ENCODE measurements at places on chromosomes 1 and 21.

DNA sequence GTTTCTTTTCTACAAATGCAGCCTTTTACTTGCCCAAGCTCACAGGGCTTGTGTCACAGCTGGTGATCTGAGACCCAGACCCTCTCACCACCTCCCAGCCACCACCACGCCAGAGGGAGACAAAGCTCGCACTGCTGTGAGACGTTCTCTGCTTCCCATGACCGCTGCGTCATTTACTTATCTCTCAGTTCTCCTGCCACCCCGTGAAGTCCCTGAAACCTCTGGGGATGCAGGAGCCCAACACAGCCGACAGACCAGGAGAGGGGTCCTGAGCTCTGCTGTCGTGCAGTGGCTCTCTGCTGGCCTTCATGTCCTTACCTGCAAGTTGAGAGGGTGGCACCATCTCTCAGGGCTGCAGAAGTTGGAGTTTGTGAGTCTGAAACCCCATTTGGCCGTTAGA is 77.7 kb downstream of the SLC16A1 start:
- no peak for DNase-seq

- DNase-seq = no peak
These were observed at the start of gene LCE3B for GRCh38 chr1:152613511-152613910. LCE3B (plus strand) TSS chr1:152613811; CDS start chr1:152613811, 0 bp downstream.

DNA sequence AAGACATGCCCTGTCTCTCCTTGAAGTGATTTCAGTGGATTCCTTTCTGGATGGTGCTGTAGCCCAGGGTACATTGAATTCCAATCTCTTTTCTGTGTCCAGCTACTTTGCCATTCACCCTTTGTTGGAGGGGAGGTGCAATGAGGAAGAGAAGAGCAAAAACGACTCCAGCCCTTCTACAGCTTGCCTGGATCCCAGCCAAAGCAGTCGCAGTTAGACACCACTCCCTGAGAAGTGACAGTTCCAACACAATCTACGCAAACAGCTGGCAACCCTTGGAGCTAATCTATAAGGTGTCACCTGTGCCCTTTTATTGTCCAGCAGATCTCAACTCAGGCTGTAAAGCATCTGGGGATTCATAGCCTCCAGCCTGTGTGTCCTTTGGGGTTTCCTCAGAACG is 4.6 kb downstream of the CD244 start:
- no peak for DNase-seq

DNA sequence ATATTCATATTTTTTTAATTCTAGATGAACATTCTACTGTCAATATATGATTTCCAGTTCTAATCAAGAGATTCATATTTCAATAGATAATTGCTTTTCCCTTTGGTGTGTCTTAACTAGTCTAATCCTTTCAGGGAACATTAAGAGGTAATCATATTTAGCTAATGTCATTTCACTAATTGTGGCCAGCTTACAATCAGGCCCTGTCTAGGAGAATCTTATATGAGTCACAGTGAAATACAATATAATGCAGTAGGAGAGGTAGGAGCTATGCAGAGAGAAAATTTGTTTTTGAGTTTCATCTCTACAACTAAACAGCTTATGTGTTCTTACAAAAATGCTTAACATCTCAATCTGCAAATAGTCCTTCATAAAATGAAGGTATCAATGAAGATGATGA is 85.9 kb downstream of the DPYD start:
- DNase-seq = no peak

DNA sequence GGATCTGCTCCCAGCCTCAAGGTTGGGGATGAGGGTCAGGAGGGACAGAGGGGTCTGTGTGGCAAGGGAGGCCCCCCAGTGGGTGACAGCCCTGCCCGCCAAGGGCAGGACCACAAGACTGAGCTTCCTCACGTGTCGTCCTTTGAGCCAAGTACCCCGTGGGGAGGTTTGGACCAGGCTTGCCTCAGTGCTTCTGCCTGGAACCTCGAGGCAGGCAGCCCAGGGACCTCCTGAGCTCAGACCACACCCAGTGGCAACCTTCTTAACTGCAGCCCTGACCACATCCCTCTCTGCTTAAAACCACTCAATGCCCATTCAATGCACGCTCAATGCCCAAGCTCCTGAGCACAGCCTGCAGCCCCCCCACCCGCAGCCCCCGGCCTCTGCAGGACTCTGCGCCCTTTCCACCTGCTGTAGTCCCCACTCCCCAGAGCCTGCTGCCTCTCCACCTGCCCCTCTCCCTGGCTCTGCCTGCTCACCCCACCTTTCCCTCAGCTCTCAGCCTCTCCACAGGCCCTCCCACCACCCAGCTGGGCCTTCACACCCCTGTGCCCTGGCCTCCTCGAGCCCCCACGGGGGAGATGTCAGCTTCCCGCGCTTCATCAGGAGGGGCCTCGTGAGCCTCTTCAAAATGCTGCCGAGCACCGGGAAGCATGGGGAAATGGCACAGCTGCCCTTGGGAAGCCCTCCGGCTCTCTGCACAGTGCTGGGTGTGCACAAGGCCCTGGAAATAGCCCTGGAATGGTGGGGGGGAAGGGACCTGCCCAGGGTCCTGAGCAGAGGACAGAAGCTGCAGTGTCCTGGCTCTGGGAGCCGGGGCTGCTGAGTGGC is 129.3 kb upstream of the VAMP3 start:
- no peak for DNase-seq

- DNase-seq = no peak
These were observed 168.3 kb upstream of the DUSP10 start for GRCh38 chr1:221910222-221910621.

GRCh38 chr1:201169203-201169602 is 14.9 kb upstream of the TMEM9 start:
- no peak for DNase-seq

GRCh38 chr1:113567427-113567826 is 177.1 kb downstream of the MAGI3 start:
- DNase-seq = no peak

GRCh38 chr1:32399843-32400242 is 5.6 kb upstream of the BSDC1 start:
- DNase-seq = no peak

- no peak for DNase-seq
These were observed 2.1 kb downstream of the SETDB1 start for GRCh38 chr1:150928286-150928685.

DNA sequence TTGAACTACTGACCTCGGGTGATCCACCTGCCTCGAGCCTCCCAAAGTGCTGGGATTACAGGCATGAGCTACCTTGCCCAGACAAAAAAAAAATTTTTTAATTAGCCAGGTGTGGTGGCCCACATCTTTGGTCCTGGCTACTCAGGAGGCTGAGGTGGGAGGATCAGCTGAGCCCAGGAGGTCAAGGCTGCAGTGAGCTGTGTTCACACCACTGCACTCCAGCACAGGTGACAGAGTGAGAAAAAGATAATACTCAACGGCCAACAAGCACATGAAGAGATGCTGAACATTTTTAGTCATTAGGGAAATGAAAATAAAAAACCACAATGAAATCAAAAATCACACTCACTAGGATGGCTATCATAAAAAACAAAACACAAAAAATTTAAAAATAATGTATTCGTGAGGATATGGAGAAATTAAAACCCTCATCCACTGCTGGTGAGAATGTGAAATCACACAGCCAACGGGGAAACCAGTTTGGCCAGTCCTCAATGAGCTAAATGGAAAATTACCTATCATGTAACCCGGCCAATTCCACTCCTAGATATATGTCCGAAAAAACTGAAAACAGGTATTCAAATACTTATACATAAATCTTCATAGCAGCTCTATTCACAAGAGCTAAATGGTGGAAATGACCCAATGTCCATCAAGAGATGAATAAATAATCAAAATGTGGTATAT is 41.2 kb downstream of the ENAH start:
- DNase-seq = no peak

GRCh38 chr1:22816803-22817202 is 106.2 kb downstream of the EPHB2 start:
- no peak for DNase-seq

DNA sequence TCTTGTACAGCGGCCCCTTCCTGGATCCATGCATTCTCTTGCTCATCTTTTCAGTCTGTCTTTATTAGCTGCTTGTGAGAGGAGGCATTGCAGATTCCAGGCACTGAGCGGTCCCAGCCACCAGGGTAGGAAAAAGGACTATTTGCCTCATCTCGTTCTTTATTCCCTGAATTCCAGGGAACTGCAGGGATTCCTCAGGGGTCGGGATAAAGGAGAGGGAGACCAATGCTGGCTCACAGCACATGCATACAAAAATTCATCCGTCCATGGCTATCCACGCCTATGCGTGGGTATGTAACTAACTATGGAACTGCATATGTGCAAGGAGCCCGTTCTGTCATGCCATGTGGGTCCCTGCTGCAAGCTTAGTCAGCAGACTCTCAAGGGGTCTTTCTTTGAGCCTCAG is 879 bp upstream of the PLPPR5 start:
- DNase-seq = no peak

DNA sequence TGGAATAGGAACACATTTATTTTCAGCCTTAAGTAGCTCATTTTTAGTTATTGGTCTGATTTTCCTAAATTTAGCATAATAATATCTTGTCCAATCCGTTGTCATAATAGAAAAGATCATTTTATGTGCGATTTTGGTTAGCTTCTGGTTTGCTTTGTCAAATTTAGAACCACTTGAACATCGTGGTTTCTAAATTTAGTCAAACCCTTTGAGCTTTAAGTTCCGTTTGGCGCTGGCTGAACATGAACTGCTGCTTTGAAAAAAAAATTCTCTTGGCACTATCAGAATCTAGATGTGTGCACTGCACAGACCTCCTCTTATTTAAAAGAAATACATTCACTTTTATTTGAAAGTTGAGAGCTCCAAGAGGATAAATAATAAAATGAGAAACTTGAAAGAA is 370.6 kb downstream of the PTPRC start:
- DNase-seq = no peak

- DNase-seq = no peak
These were observed 13.4 kb downstream of the ITSN1 start for GRCh38 chr21:33655588-33656221.

GRCh38 chr1:19462781-19463503 is 22.4 kb downstream of the CAPZB start:
- DNase-seq = peak; percentile 31

DNA sequence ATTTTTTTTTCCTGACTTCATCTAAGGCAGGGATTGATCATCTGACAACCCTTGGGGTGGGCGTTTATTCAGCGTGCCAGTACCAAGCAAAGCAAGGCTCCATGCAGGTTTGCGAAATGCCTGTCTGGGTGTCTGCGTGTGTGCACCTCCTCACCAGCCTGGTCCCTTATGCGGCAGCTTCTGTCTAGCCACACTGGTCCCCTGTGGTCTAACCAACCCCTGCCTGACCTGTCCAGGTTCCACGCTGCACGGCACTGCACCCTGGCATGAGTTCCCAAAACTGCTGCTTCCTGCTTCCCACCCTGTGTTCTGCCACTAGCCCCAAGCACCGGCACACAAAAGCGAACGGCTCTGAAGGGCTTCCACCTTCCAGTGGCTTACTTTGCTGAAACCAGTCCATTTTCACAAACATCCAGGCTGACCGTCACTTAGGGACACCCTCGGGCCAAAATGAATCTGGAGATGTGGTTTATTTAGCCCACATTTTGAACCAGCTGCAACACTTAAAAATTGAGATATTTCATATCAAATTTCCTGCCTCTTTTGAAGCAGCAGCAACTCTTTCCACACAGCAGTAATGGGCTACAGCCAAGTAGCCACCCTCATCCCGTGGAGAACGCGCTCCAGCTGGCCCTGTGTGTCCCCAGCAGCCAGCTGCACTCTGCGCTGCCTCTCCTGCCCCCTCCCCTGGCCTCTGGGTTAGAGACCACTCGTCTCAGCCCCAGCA is 55.7 kb downstream of the HLCS start:
- no peak for DNase-seq

DNA sequence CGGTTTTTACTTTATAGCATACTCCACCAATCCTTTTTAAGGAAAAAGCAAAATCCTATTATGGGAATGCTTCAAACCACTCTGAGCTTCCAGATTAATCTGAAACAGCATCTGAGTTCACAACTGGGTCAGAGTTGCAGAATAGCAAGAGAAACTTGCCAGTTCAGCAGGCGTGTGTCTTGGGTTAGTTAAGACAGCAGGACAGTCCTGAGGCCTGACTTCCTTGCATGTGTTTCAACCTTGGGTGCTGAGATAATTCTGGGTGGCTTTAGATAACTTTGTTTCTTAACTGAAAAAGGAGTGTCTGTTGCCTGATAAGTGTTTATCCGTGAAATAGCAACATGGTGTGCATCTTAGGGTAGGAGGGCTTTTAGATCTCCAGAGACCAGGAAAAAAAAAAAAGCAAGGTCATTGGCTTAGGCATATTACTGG is 169.2 kb downstream of the DHRS3 start:
- no peak for DNase-seq

- no peak for DNase-seq
These were observed 11.9 kb downstream of the WLS start for GRCh38 chr1:68220420-68220819.

DNA sequence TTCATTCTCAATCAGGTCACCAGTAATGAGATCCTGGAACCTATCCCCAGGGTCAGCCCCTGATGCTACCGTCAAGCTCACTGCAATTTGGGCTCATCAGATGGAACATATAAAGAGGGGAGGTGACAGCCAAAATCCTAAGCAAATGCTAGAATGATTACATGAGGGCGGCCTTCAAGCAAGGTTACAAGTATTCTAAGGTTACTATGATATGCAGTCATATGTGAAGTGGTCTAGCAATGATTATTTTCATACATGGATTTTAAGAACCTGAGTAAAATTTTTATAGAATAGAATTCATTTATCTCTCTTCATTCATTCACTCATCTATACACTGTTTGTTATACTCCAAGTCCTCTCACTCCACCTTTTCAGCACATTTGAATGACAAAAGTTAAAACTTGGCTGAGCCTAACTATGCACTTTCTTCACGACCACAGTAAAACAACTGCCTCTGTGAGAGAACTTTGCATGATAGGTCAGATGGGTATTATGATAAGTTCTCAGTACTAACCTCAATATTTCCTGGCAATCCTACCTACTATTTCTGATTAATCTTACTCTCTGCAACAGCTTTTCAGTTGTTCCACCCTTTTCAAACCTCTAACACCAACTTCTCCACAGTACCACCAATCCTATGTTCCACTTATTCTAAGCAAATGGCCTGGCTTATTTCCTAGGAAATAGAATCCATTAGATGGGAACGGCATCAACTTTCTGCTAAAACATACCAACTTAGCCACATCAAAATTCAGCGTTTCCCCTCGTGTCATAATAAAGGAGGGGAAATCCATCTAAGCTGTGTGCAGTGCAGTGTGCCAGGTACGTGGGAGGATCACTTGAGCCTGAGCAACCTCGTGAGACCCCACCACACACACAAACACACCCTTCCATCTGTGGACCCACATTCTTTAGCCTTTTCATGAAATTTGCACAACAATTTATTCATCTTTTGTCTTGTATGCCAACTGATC is 32.0 kb downstream of the LHX9 start:
- DNase-seq = peak; percentile 34

DNA sequence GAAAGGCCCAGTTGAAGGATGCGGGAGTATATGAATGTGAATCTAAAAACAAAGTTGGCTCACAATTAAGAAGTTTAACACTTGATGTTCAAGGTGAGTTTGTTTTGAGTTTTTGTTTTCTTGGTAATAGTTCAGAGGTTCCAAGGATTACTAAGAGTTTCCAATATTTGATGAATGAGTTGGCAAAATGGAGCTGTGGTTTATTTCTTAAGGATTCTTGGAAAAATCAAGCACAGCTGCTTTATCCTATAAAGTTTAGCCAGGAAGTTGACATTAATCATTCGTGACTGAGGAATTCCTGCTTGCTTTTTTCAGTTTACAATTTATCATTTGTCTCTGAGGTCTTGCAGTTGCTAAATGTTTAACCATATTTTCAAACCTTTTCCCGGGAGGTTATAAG is 15.1 kb downstream of the VCAM1 start:
- no peak for DNase-seq

Measured in stimulated activated CD4-positive, alpha-beta T cell treated with anti-CD3 and anti-CD28 coated beads, Interleukin-4, amount 100 ng/mL, for 24 hours (primary cell).